ENCODE measurements at places on chromosomes 16 and 17. TPM values are rescaled to one million over a fixed set of nuclear protein-coding genes. Genes with fewer than 3 reads are reported as not detected.

ARSG gene
- total RNA-seq, result 4.9 TPM

P2RX5 gene
- 1.2 TPM for total RNA-seq

DNA sequence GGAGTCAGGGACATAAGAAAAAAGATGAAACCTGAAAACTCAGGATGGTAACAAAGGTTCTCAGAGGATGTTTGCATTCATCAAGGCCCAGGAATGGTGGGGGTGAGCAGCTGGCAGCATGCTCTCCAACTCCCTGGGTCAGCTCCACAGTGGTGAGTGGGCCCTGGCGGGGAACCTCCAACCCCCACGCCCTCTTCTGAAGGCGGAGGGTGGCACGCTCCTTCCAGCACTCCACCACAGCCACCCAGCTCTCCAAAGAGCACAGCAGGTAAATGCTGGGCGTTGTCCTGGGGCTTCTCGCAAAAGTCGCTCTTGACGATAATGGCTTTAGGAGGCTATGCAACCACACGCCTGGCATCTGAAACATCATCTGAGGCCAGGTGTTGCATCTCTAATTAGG, 173.8 kb downstream of the C16orf78 start:
- H3K36me3 ChIP-seq, result no peaks in the 10 kb centered on the region
- no peaks in the 10 kb centered on the region for H3K27me3 ChIP-seq
- H3K4me1 ChIP-seq, result peaks cover 12% of the 10 kb centered on the region
- no peak overlapping the region for H3K4me3 ChIP-seq
- H3K27ac ChIP-seq, result no peak overlapping the region

GRCh38 chr17:56480501-56480900, 113.0 kb upstream of the NOG start:
- H3K4me1 ChIP-seq, result no peaks in the 10 kb centered on the region
- no peaks in the 10 kb centered on the region for H3K27me3 ChIP-seq
- no peak overlapping the region for H3K4me3 ChIP-seq
- no peaks in the 10 kb centered on the region for H3K36me3 ChIP-seq
- H3K27ac ChIP-seq, result no peak overlapping the region

- H3K27ac ChIP-seq, result no peak overlapping the region
- H3K4me3 ChIP-seq, result no peak overlapping the region
- no peaks in the 10 kb centered on the region for H3K27me3 ChIP-seq
- H3K4me1 ChIP-seq, result no peaks in the 10 kb centered on the region
- no peak for DNase-seq
These were observed 16.9 kb downstream of the PSMD3 start for GRCh38 chr17:39997543-39997942.

- no peaks in the 10 kb centered on the region for H3K27me3 ChIP-seq
- DNase-seq, result no peak
- no peaks in the 10 kb centered on the region for H3K4me1 ChIP-seq
These were observed 9.0 kb upstream of the WSB1 start for GRCh38 chr17:27284811-27285415.

DNA sequence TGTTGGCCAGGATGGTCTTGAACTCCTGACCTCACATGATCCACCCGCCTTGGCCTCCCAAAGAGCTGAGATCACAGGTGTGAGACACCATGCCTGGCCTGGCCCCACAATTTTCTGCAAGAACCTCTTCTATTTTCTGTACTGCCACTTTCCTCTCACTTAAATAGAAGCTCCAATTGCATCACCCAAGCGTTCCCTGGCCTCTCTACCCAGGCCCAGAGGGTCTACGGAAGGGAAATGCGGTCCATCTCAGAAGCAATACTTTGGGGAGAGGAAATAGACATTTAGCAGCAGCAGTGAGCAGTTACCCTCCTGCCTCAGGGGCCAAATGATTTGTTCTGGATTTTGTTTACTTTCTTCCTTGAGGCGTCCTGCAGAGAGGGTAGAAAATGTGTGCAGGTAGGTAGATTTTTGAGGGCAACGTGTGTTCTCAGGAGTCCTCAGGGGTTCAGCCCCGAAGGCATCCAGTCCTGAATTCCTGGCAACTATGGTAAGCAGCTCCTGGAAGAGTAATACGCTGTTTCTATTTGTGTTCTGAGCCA, 11.0 kb downstream of the SLC6A4 start:
- H3K27me3 ChIP-seq, result no peaks in the 10 kb centered on the region
- DNase-seq, result no peak
- H3K4me1 ChIP-seq, result no peaks in the 10 kb centered on the region
- H3K36me3 ChIP-seq, result no peaks in the 10 kb centered on the region

DNA sequence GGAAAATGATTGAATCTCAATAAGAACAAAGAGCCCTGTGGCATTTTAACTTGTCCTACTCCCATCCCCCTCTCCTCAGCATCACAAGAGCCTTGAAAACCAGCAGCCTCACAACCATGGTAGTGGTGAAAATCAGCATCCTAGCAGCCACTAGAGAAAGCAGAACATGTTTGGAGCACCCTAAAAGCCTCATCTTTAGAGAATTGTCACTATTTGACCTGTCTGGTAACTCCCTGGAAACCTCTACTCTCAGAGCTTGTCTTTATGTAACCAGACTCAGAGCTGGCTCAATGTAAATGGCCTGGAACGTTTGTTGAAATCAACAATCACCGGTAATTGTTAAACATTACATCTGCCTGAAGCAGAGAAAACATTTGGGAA, 70.8 kb downstream of the MMD start:
- no peaks in the 10 kb centered on the region for H3K27me3 ChIP-seq
- no peak for DNase-seq
- H3K27ac ChIP-seq, result no peak overlapping the region
- no peak overlapping the region for H3K4me3 ChIP-seq

KRTAP4-9 gene
- total RNA-seq, result not detected

- H3K27me3 ChIP-seq, result no peaks in the 10 kb centered on the region
- peaks cover 12% of the 10 kb centered on the region for H3K4me1 ChIP-seq
- DNase-seq, result peak; percentile 92
- H3K27ac ChIP-seq, result peak overlapping the region; percentile 94
These were observed 541 bp downstream of the ZNF18 start for GRCh38 chr17:11996722-11997146.

HEATR3 gene
- 25.7 TPM for total RNA-seq

DNA sequence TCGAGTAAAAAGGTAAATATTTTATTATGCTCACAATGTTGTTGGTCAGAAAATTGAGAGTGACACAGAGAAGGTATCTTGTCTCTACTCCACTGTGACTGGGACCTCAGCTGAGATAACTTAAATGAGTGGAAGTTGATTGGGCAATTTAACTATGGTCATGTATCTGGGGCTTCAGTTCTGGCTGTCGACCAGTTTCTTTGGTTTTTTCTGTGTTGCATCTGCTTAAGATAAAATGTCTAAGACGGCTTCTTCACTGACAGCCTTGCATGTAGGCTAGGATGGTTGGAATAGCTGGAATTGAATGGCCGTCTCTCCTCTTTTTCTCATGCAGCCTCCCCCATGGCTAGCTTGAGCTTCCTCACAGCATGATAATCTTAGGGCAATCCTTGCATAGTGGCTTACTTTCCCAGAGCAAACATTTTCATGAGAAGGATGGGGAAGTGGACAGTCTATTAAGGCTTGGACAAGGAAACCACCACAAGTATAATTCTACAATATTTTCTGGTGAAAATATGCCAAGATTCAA, 433.7 kb downstream of the KIF2B start:
- no peak overlapping the region for H3K27ac ChIP-seq
- H3K27me3 ChIP-seq, result no peaks in the 10 kb centered on the region
- no peaks in the 10 kb centered on the region for H3K36me3 ChIP-seq
- no peaks in the 10 kb centered on the region for H3K4me1 ChIP-seq
- no peak for DNase-seq

DNA sequence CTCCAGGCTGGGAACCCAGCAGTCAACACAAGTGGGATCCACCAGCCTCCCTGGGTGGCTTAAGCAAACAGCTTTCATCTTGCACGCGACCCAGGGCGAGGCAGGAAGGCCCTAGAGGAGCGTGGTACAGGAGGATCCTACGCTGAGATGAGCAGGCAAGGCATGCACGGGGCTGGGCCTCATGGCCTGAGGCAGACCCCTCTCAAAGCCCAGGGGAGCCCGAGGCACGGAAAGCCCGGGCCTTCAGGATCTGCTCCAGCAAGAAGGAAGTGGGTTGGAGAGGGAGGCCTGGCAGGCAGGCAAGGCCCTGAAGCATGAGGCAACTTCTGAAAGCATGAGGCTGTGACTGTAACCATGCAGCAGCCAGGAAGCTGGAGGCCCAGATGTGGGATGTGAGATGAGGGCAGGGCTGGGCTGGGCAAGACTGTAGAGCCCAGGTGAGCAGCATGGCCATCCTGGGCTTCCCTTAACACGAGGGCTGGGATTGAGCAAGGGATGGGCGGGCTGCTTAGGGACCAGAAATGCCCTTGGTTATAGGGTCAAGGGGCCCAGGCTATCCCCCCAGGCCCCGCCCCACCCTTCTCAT, 338.7 kb downstream of the C16orf95 start:
- no peaks in the 10 kb centered on the region for H3K4me1 ChIP-seq
- no peak overlapping the region for H3K27ac ChIP-seq
- no peaks in the 10 kb centered on the region for H3K27me3 ChIP-seq
- H3K4me3 ChIP-seq, result no peak overlapping the region
- no peaks in the 10 kb centered on the region for H3K36me3 ChIP-seq

DNA sequence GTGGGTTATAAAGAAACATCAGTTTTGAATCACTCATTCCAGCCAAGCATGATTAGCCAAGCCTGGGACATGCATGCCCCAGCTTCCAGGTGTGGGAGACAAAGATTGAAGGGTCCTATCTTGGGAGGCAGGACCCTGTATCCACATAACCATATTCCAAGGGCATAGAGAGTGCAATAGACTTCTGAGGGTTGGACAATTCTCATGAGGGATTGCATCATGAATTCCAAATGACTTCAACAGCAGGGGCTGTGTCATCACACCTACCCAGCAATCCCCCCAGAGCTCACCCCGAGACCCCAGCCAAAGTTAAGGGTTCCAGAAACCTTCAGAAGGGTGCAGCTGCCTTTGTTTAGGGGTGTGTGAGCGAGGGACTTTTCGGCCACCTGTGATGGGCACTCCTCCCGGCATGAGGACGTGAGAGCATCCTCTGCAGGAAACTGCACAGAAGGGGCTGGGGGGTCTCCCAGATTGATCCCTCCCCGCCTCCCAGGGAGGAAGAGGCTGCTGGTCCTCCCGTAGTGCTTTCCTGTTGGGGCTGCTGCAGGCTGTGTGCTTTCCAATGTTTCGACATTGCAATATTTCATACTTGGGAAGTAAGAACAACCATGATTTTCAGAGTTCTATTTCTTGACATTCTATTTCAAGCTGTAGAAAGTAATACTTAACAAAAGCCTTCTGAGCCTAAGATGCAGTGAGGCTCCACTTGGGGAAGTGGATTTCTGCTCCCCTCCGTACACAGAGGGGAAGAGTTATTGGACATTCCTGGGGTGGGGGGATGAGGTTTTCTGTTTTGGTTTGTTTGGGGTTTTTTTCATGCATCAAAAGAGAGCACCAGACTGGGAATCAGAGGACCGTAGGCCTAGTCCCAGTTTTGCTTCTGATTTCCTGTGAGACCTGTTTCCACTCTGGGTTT, 13.3 kb upstream of the PITPNM3 start:
- no peaks in the 10 kb centered on the region for H3K27me3 ChIP-seq
- H3K4me3 ChIP-seq, result no peak overlapping the region
- H3K4me1 ChIP-seq, result peaks cover 24% of the 10 kb centered on the region
- H3K36me3 ChIP-seq, result no peaks in the 10 kb centered on the region
- DNase-seq, result no peak

DNA sequence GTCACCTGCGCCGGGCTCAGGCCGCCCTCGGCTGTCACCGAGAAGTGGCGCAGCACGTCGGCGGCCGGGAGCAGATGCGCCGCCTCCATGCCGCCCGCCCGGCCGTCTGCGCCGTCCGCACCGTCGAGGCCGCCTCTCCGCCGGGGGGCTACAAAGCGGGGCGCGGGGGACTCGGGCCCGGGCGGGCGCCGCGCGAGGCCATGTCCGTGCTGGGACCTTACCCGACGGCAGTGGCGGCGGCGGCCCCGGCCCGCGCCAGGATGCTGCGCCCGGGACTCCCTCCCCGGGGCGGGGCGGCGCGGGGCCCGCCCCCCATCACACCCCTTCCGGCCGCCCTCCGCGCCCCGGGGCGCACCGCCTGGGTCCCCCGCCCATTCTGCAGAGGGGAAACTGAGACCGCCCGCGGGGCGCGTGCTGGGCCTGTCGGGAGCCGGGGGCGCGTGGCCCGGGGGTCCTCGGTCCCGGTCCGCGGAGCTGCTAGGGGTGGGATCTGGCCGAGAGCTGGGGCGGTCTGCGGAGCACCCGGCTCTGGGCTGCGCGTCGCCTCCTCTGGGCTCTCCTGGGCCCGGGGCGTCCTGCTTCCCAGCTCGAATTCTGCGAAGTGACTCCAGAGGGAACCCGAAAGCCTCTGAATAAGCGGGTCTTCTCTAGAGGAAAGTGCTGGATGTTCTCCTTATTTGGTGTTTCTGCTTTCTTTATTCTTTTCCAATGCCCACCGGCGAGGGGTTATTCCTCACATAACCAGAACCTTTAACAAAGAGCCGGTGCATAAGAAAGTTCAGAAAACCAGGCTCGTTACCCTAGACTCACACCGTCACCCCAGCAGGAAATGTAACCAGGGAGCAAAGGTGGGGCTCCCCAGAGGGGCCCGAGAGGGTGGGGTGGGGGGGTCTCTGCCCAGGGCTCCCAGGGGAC, at the start of gene ATP2A3:
ATP2A3 (minus strand) TSS at position 235 of the 915 bp plus-strand sequence; CDS start at position 89, 146 bp downstream.
- H3K4me1 ChIP-seq, result peaks cover 55% of the 10 kb centered on the region
- peaks cover 44% of the 10 kb centered on the region for H3K27me3 ChIP-seq
- H3K36me3 ChIP-seq, result no peaks in the 10 kb centered on the region
- peak within 1 kb of the TSS; percentile 73 for H3K27ac ChIP-seq

GRCh38 chr17:55607731-55608341, 96.6 kb upstream of the SMIM36 start:
- H3K4me3 ChIP-seq, result no peak overlapping the region
- peak overlapping the region; percentile 56 for H3K27ac ChIP-seq
- DNase-seq, result no peak

E4F1 gene
- 34.1 TPM for total RNA-seq

- no peak overlapping the region for H3K4me3 ChIP-seq
- no peaks in the 10 kb centered on the region for H3K27me3 ChIP-seq
- no peaks in the 10 kb centered on the region for H3K36me3 ChIP-seq
- H3K27ac ChIP-seq, result peak overlapping the region; percentile 62
- no peak for DNase-seq
- peaks cover 57% of the 10 kb centered on the region for H3K4me1 ChIP-seq
These were observed 54.1 kb downstream of the XYLT1 start for GRCh38 chr16:17416461-17417311.

- peak overlapping the region; percentile 98 for H3K27ac ChIP-seq
- no peaks in the 10 kb centered on the region for H3K27me3 ChIP-seq
- H3K4me1 ChIP-seq, result peaks cover 74% of the 10 kb centered on the region
These were observed 8.3 kb downstream of the SOCS3 start for GRCh38 chr17:78351449-78352006.

DNA sequence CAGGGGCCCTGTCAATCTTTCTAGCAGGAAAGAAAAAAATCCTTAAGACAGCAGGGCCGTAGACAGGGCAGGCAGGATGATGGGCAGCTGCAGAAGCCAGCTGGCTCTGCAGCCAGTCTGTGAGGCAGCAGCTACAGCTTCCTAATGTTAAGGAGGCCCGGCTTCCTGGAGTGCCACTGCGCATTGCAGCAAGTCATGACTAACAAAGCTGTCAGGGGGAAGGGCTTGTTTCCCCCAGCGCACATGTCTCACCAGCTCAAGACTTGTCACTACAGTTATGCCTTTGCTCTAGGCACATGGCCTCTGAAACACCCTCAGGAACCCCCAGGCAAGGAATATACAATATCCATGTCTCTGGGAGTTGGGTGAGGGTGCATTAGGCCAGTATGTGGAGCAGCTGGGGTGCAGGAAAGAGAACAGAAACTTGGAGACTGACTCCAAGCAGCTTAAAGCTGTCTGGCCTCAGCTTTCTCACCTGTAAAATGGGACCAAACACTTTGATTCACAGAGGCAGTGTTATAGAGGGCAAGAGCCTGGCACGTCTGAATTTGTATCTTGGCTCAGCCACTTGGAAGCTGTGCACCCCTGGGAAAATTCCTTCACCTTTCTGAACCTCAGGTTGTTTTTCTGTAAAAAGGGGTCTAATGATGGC, 220.0 kb downstream of the HAPSTR1 start:
- H3K27me3 ChIP-seq, result no peaks in the 10 kb centered on the region
- no peak for DNase-seq
- H3K36me3 ChIP-seq, result no peaks in the 10 kb centered on the region

PTGES3L gene
- 14.7 TPM for total RNA-seq

All from esophagus muscularis mucosa (tissue), 4 donors.